ENCODE measurements at places on chromosomes 2 and 18.

DNA sequence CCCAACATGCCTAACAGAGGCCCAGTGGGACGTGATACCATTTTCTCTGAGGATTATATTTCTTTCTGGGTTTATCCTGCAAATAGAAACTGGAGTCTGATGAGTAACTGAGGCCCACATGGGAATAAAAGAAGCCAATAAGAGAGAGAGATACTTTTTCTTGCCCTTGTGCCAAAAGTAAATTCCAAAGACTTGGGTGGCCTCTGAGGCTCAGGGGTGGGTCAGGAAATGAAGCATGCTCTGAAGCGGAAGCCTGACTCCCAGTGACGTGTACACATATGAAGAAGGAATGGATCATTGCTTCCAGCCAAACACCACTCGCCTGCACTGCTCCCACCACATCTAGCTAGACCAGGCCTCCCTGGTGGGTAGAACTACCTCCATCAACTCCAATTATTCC, 273.6 kb upstream of the NCKAP5 start:
- H3K4me3 ChIP-seq = no peak overlapping the region
- H3K4me1 ChIP-seq = no peaks in the 10 kb centered on the region
- no peak for DNase-seq
- H3K27ac ChIP-seq = no peak overlapping the region

- H3K27ac ChIP-seq = no peak overlapping the region
- H3K36me3 ChIP-seq = peaks cover 7% of the 10 kb centered on the region
- no peaks in the 10 kb centered on the region for H3K4me1 ChIP-seq
- H3K27me3 ChIP-seq = no peaks in the 10 kb centered on the region
Observed at GRCh38 chr2:191417746-191418145, 172.5 kb downstream of the MYO1B start.

DNA sequence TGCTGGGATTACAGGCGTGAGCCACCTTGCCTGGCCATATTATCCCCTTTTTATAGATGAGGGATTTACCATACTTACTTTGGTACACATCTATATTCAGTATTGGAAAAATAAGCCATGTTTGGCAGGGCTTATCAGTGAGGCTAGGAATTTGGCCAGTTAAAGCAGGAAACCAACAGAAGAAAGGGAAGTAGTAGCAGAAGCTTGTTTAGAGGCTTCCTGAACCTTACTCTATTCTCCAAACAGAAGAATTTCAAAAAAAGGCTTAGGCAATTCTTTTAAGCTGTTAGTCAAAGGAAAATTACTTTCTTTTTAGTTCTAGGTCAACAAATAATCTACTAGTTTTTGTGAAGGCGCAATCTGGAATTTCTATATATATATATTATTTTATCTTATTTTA, 3.2 kb upstream of the GLS start:
- no peak overlapping the region for H3K4me3 ChIP-seq
- no peaks in the 10 kb centered on the region for H3K36me3 ChIP-seq
- H3K27ac ChIP-seq = no peak overlapping the region
- H3K4me1 ChIP-seq = no peaks in the 10 kb centered on the region

DNA sequence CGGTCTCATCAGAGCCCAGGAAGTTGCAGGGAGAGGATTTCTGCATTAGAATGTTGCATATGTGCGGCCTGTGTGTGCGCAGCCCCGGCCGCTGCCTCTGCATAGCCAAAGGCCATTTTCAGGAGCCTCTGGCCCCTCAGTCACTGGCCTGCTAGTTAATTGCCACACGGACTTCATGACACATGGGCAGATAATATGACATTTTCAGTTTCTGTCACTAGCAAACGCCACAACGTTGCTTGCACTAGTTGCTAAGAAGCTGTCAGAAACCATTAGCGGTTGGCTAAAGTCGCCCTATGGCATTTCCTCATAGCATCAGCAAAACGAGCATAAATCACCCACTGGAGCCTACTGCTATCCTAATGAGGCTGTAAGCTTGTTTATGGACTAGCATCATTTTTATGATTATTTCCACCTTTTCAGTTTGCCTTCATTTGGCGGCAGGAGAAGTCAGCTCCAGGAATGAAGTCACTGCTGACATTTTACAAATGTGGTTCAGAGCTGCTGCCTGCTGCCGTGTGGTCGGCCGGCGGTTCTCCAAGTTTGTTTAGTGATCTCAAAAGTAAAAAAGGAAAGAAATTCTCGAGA, 73.7 kb downstream of the MEIS1 start:
- no peak overlapping the region for H3K27ac ChIP-seq
- peak overlapping the region; percentile 37 for H3K4me3 ChIP-seq
- no peaks in the 10 kb centered on the region for H3K36me3 ChIP-seq
- H3K27me3 ChIP-seq = no peaks in the 10 kb centered on the region
- no peak for DNase-seq
- peaks cover 4% of the 10 kb centered on the region for H3K4me1 ChIP-seq

Data from H1 (cell line).